ENCODE measurements at places on chromosomes 11 and 22.
A peak's percentile ranks its signal among the peaks of the same experiment; 100 is the strongest.

DNA sequence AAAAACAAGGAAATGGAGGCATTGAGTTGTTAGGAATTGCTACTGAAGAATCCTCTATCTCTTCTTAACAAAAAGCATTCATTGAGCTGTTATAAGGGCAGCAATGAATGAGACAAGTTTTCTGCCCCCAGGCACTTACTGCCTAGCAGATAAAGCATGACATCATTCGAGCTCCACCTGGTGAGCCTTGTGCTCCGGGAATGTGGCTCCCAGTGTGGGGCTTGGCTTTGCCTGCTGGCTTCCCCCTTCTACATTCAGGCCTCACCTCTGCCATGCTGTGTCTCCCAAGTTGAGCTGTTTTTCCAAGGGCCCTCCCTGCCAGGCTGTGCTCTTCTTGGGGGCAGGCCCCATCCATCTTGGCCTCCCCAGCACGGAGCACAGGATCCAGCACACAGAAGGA, 56.9 kb upstream of the EIF3D start:
- DNase-seq: no peak

DNA sequence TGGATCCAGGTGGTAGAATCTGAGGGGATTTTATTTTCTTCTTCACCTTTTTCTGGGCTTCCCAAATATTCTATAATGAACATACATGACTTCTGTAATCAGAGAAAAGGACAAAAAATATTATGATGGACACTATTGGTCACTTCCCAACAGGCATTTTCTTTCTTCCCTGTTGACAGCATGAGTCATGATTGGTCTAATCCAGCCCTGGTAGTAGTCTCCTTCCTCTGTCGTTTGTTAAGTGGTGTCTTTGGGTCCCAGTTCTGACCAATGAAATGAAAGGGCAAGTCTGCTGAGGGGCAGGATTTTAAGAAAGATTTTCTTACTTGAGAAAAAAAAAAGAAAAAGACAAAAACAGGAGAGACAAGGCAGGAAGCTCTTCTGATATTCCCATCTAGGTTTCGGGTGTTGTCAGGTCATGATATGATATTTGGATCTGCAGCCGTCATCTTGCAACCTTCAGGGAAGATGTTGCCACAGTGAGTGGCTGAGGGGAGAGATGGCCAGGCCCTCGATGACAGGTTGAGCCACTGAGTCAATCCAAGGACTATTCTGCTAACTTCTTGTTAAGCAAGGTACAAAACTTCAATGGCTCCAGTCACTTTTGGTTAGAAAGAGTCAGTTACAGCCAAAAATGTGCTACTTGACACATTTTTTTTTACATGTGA, 23.3 kb upstream of the PLEKHB1 start:
- no peak for DNase-seq

GRCh38 chr11:18225913-18226312, 10.7 kb downstream of the SAA4 start:
- no peak for DNase-seq

DNA sequence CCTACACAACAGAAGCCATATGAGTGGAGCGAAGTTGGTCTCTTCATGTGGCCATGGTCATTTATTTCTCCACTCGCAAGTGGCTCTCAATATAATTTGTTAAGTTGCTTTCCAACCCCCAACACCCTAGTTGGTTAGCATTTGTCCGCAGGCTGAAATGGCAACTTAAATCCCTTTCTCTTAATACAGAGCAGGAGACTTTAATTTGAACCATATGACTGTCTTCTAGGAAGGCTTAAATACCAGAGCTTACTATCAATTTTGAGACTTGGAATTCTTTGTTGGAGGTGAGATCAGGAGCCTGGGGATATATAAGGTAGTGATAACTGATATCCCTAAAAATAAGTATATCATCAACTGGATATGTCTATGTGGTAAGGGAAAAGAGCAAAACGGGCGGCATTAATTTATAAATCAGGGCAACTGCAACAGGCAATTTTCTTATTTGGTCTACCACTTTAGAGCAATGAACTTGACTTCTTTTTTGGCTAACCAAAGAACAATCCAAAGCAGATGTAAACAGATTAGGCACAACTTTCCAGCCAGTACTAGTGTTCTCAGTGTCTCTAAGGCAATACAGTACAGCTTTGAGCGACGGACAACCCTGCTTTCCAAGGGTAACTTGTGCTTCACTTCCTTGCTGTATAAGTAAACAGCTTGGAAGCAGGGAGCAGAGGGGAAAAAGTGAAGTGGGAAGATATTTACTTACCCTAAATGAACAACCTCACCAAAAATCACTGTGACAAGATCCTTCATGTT, 74.7 kb upstream of the APOA1 start:
- no peak for DNase-seq

GRCh38 chr11:68525336-68525735, 64.8 kb downstream of the PPP6R3 start:
- DNase-seq: no peak

DNA sequence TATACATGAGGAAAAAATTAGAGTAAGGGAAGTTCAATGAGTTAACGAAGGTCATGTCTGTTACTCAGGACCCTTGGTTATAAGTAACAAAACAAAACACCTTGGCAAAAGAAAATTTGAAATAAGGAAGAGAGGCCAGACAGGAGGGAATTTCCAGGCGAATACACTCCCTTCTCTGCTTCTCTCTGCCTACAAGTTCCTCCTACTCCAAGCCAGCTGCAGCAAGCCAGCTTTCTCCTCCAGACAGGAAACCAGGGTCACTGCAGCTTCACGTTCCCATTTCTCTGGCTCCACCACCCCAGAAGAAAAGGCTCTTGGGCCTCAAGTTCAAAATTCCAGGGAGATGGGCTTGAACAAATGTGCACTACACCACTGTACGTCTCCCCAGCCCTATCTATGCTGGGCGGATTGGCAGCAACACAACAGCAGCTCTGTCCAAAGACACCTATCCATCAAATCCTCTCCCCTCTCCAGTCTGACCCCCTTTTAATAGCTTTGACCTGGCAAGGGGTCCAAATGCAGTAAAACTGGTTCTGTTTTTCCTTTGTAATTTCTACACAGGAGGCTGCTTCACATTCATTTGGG, 27.7 kb downstream of the SMCO4 start:
- DNase-seq: no peak

GRCh38 chr11:69039501-69039900, 9.2 kb upstream of the TPCN2 start:
- no peak for DNase-seq

DNA sequence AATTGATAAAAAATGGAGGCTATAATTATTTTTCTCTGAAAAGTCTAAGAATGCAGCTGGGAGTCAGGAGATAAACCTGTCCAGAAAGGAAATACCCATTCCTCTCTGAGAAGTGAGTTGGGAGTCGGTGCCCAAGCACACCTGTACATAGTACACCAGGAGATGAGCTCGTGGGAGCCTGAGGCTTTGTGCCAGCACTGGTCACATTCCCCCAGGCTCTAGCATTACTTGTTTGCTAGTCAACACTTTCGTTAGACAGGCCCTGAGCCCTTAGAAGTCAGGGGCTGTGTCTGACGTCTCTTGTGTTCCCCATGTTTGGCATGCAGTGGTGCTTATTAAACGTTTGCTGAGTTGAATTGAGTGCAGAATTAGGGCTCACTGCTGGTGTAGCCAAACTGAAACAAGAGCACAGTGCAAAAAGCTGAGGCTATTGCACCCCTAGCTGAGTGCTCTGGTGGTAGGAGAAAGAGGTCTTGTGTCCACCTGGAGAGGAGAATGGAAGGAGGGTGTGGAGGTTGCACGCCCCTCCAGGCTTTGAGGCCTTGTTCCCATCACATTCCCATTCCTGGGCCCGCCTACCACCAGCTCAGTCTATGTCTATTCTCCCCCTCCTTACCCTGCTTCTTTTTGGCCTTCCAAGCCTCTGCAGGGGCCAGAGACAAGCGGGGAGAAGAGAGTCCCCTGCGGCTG, 6.8 kb downstream of the ROBO4 start:
- no peak for DNase-seq

DNA sequence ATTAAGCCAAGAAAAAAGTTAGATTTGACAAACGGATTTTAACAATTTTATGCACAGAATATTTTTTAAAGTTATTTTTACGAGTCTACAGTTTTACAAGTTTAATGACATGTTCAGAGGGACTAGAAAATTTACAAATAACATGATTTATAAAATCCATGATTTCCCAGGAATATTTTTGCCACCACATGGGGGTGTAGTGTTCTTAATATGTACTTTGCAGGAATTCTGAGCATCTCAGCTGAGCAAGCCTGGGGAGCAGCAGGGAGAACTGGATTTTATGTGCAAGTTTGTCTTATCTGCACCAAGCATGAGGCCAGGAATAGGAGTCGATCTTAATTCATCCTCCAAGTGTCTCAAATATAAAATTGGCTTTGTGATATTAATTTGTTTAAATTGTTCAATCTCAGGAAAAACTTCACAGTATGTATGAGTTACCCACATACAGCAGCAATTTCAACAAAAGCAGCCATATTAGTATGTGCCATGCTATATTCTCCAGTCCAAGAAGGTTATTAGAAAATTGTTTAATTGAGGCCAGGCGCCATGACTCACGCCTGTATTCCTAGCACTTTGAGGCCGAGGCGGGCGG, 826.3 kb downstream of the DLG2 start:
- DNase-seq: no peak

- no peak for DNase-seq
Observed at GRCh38 chr22:28703436-28703835, 23.8 kb upstream of the TTC28 start.

GRCh38 chr11:119518746-119519730, 96.1 kb upstream of the THY1 start:
- DNase-seq: peak; percentile 52

DNA sequence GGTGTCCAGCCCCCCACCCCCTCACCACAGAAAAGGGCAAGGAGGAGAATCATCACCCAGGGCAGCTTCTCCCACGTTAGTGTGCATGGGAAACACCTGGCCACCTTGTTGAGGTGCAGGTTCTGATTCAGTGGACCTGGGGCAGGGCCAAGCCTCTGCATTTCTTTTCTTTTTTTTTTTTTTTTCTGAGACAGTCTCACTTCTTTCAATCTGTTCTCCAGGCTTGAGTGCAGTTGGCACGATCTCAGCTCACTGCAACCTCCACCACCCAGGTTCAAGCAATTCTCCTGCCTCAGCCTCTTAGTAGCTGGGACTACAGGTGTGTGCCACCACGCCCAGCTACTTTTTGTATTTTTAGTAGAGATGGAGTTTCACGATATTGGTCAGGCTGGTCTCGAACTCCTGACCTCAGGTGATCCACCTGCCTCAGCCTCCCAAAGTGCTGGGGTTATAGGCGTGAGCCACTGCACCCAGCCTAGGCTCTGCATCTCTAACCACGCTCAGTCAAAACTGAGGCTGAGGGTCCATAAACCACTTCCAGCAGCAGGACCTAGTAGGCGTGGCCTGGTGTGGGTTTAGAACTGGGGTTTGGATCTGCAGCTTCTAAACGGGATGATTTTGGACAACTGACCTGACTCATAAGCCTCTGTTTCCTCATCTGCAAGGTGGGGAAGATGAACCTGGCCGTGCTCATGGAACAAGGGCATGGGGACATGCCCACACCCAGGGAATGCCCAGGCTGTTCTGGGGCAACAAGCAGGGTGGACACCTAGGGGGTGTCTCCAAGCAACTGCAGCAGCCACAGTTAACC, 734 bp downstream of the ZP1 start:
- DNase-seq: no peak

DNA sequence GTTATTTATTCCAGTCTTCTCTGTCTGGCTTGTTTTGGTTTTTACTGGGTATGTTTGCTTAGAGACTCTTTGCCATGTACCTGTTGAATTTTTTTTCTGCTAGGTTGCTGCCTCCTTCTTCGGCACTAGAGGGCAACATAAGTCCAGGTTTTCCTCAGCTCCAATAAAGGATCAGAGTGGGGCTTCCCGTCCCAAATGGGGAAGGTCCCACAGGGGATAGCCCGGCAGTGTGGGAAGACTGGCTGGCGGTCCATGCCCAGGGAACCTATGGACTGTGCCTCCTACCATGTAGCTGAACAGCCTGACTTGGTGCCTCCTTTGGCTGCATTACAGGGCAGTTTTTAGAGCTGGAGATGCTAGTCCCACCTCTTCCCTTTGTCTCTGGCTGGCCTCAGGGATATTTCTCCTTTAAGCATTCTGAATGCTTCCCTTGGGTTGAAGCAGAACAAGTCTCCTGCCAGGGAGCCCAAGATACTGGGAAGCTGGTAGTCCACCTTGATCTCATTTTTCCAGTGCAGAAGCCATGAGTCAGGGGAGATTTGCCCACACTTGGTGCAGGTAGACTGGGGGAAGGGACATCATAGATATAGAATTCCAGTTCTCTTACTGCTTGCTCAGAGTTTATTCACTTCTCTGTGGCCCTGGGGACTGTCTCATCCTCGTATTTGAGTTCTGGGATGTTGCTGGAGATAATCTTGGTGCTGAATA, 60.2 kb downstream of the BRD1 start:
- peak; percentile 37 for DNase-seq

DNA sequence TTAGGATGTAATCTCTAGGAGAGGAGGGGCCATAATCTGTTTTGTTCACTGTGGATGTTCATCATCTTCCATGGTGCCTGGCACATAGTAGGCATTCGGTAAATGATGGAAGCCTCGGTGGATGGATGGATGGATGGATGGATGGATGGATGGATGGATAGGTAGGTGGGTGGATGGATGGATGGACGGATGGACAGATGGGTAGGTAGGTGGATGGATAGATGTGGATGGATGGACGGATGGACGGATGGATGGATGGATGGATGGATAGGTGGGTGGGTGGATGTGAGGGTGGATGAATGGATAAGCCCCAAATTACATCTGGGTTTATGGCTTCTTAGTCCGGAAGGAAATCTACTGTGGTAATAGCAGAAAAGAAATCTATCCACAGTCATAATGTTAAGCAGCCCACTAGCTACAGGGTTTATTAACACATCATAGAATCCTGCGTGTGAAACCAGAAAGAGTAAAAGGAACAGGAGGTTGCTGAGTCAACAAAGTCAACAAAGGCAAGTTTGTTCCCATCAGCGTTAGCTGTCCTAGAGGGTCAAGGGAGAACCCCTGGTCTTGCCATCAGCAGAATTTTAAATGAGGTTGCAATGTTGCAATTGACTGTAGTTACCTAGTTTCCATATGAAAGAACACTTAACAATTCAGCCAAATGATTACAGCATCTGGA, 82.8 kb downstream of the C11orf91 start:
- DNase-seq: no peak

- no peak for DNase-seq
Observed at GRCh38 chr11:86477495-86478155, 102.9 kb downstream of the CCDC81 start.

DNA sequence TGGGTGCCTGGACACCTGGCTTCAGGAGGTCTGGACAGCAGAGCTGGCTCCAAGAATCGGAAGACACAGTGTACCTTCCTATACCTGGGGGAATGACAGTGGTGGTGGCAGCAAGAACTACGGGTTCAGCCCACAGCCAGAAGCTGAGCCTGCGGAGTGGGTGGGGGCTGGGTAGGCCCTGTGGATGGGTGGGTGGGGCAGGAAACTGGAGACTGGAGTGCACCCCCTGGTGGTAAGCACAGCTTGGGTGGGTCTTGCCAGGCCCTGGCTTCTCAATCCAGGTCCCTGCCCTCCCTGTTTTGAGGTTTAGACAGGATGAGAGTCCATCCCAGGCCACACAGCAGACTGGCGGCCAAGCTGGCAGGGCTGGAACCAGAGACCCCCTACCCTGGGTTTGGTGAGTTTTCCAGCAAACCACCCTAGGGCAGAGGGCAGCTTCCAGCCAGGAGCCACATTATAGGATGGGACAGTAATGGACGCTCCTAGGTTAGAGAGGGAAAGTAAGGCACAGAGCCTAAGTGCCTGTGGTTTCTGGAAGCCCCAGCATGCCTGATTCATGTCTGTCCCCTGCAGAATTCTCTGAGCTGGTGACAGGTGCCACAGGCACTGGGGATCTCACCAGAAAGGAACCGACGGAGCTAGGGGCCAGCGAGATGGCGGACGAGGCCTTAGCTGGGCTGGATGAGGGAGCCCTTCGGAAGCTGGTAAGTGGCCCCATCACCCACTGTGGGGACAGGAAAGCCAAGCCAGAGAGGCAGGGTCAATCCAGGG, 1.7 kb downstream of the SMTN start:
- no peak for DNase-seq
